Right kidney (tissue), 9 donors: ENCODE measurements at places on chromosomes 11 and 22.

GRCh38 chr11:31445621-31446020 lies 63.8 kb downstream of the IMMP1L start:
- DNase-seq, result no peak

- no peak for DNase-seq
These were observed 9.9 kb downstream of the B3GAT1 start for GRCh38 chr11:134401825-134402809.

GRCh38 chr22:29861672-29862297 lies 21.2 kb upstream of the MTMR3 start:
- no peak for DNase-seq

DNA sequence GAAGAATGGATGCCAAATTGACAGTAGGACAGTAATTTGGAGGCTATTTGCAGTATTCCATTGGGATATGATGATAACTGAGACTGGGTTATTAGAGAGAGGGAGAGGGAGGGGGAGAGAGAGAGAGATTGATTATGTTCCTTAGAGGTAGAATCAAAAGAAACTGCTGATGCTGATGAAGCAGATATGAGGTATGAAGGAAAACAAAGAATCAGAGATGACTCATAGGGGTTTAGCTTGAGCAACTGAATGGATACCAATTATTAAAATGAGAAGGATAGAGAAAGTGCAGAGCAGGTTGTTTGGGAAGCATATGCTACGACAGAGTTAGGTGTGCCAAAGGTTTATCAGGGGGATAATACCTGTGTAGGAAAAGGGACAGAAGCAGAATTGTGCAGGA lies 12.8 kb upstream of the NUCB2 start:
- DNase-seq, result no peak

DNA sequence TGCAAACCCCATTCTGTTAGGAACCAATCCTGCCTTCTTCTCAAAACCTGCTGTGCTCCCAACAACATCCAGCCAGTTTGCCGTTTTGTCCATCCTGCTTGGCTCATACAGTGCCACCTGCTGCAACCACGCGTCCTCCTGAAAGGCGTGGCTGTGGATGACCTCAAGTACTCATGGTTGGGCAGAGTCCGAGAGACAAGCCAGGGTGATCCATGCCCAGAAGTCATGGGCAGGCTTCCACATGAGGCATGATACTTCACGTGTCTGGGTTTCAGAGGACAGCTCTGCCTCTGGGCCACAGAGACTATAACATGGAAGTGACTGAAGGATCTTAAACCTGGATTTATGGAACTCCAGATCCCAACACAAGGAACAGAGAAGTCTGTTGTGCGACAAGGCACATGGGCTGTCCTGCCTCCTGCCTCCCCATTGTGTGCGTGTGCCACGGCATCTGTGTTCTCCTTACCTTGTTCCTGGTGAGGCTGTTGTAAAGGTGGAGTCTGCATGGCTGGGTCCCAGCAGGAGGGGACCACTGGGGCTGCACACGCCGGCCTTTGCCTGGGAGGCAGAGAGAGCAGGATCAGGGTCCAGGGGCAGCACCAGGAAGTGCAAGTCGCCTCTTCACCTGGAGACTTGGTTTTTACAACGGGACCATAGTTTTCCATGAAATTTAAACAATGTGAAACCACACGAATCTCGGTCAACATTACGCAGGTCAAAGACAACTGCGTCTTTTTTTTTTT lies 15.4 kb downstream of the CARS1 start:
- no peak for DNase-seq

- DNase-seq, result no peak
These were observed 4.4 kb upstream of the DENND5A start for GRCh38 chr11:9269492-9270013.

DNA sequence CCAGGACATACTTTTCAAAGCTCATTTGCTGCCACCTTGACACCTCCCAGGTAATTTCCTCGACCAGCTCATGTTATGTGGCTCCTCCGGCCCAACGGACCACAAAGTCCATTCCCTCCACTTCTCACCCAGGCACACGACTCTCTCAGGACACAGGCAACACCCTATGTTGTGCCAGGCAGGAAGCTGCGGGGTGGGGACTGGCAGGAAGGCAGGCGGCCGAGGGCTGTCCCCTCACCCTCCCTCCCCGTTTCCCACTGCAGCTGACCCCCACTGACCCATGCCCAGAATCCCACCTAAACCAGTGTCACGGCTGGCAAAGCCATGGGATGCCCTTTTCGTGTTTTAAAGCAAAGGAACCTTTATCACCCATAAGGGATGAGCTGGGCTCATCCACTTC lies 20.8 kb downstream of the CELSR1 start:
- no peak for DNase-seq

DNA sequence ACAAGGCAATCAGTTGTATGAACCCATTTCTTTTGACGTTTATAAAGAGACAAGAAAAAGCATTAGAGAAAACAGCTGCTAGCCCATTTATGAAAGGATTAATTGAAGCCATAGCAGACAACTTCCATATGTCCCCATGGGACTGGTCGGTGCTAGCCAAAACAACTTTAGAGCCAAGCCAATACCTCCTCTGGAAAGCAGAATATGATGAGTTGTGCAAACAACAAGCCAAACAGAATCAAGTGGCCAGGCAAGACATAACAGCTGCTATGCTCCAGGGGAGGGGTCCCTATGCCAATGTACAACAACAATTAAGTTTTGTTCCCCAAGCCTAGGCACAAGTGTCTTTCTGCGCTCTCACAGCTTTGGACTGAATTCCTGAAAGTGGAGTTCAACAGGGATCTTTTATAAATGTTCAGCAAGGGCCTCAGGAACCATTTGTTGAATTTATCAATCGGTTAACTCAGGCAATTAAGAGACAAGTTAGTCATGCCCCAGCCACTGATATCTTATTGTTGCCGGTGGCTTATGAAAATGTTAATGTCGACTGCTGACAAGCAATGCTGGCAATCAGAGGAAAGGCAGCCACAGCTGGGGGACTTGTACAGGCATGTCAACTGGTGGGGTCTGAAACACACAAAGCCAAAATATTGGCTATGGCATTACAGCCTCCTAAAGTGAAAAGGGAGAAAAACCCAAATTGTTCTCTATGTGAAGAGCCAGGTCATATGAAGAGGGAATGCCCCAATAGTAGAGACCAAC lies 1593.1 kb upstream of the TENM4 start:
- no peak for DNase-seq

DNA sequence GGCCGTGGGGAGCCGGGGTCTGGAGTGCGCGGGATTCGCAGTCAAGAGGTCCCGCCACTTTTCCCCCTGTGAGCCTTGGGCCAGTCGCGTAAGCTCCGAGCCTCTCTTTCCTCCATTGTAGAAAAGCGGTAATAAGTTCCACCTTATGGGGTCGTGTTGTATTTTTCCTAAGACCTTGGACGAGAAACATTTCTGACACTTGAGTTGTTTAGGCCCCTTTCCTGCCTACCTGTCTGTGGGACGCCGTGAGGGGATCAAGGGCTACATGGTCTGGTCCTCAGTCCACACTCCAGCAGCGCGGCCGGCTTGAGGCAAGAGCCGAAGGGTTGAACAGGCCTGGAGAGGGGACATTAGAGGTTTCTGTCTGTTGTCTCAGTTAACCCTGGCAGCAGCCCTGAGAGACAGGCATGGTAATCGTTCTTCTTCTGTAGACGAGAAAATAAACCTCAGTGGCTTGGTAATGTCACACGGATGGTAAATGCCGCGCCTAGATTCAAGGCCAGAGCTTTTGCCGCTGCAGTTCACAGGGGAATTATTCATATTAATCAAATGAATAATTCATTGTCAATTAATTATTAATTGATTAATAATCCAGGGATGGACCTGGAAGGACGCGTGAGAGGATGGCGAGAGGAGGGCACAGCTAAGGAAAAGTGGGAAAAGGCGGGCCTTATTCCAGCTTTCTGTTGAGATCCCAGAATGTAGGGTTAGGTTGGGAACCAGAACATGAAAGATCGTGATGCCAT lies 545 bp downstream of the FEN1 start:
- no peak for DNase-seq
